ENCODE measurements at places on chromosomes 3 and 15. TPM values are rescaled to one million over a fixed set of nuclear protein-coding genes. Genes with fewer than 3 reads are reported as not detected.

- no peak overlapping the region for H3K4me3 ChIP-seq
- H3K36me3 ChIP-seq: no peaks in the 10 kb centered on the region
- H3K4me1 ChIP-seq: no peaks in the 10 kb centered on the region
- H3K27ac ChIP-seq: no peak overlapping the region
- H3K27me3 ChIP-seq: no peaks in the 10 kb centered on the region
- no peak for DNase-seq
Measured at GRCh38 chr3:185318141-185318540, 44.8 kb upstream of the MAP3K13 start.

GRCh38 chr3:54647721-54648120, 280.1 kb downstream of the LRTM1 start:
- no peak overlapping the region for H3K4me3 ChIP-seq
- H3K36me3 ChIP-seq: no peaks in the 10 kb centered on the region
- H3K4me1 ChIP-seq: no peaks in the 10 kb centered on the region
- DNase-seq: no peak
- no peaks in the 10 kb centered on the region for H3K27me3 ChIP-seq

DNA sequence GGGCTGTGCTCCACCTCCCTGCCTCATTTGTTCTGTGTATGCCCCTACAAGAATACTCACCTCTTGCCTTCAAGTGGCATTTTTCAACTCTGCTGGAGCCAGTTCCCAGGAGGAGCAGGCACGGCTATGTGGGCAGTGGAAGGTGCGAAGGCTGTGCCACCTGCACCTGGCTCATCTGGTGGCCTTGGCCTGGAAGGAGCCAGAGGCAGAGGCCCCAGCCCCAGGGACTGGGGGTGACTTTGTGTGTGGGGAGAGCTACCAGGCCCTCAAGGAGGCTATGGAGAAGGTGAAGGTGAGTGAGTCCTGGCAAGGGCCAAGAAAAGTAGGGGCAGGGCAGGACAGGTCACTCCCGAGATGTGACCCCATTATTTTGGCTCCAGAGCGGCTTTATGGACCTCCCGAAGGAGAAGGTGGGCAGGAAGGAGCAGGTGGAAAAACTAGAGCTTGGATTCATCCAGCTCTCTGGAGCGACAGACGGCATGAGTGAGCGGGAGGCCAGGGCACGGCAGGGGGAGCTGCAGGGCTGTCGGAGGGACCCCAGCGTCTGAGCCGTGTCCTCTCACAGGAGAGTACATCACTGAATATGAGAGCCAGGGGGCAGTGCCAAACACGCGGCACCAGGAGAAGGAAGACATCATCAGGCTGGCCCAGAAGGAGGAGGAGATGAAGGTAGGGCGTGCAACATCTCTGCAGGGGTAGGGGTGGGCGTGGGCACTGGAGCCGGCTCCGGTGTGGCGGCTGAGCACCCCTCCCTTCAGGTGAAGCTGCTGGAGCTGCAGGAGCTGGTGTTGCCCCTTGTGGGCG, 57.3 kb upstream of the UBE2Q2 start:
- no peak overlapping the region for H3K4me3 ChIP-seq
- no peaks in the 10 kb centered on the region for H3K36me3 ChIP-seq
- no peak for DNase-seq
- H3K4me1 ChIP-seq: no peaks in the 10 kb centered on the region

GRCh38 chr3:67400476-67400875, 253.9 kb downstream of the SUCLG2 start:
- H3K36me3 ChIP-seq: no peaks in the 10 kb centered on the region
- H3K4me1 ChIP-seq: no peaks in the 10 kb centered on the region
- no peak overlapping the region for H3K4me3 ChIP-seq

DNA sequence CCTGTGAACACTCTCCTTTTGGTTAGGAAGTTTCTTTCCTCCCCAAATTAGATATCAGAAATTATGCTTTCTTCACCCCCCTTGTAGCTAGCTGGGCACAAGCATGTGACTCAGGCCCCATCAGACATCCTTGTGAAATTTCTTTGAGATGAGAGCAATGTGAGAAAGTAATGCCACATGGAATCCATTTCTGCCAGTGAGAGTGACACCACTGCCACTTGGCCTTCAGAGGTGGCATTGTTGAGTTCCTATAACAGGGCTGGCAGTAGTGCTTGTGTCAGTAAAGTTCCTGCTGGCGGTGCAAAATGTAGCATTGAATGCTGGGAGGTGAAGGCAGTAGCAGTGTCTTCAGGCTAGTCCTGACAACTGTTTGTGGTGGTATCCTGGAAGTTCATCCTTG, 80.7 kb upstream of the ZNF280D start:
- H3K27ac ChIP-seq: no peak overlapping the region
- no peak for DNase-seq
- no peak overlapping the region for H3K4me3 ChIP-seq
- peaks cover 4% of the 10 kb centered on the region for H3K4me1 ChIP-seq
- H3K27me3 ChIP-seq: no peaks in the 10 kb centered on the region
- no peaks in the 10 kb centered on the region for H3K36me3 ChIP-seq

The PARP15 gene
- 3.1 TPM for total RNA-seq

The BMF gene
- total RNA-seq: 28.7 TPM

The PCSK6 gene
- total RNA-seq: 1.4 TPM

The AQP9 gene
- total RNA-seq: 0.69 TPM

The RHOV gene
- total RNA-seq: not detected

The ITIH4 gene
- 8.5 TPM for total RNA-seq

The DNAJB8 gene
- not detected for total RNA-seq

The RHCG gene
- total RNA-seq: not detected

Data from uterus (tissue), 4 donors.